ENCODE measurements at places on chromosomes 12 and 14. TPM values are rescaled to one million over a fixed set of nuclear protein-coding genes. Genes with fewer than 3 reads are reported as not detected.
A peak's percentile ranks its signal among the peaks of the same experiment; 100 is the strongest.

DNA sequence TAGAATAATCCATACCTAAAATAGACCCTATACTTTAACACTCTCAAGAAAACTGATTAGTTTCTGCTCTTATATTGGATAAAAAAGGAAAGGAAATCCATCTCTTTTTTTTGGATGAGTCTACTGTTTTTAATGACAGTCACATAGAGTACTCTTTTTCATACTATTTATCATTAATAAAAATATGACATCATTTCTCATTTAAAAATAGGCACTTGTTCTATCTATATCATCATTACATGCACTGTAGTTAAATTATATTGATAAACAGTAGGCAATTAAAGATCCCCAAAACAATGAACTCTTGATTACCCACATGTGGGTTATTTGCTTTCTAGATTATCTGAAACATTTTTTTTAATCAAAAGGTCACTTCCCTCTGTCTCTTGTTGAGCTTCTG, 338.8 kb downstream of the NELL2 start:
- no peak for DNase-seq

- no peak for DNase-seq
Measured at GRCh38 chr12:120249875-120250795, 15.4 kb downstream of the PXN start.

DNA sequence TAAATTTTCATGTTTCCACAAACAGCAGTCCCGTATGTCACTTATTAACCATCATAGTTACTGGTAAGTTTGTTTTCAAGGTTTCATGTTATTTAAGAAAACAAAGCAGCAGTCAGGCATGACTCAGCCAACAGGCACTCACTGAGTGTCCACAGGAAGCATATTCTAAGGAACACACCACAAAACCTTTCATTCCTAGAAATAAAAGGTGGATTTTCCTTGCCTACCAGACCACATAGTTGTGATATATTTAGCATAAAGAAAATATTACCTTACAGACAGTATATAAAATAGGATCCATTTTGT, 143.3 kb upstream of the AVPR1A start:
- DNase-seq = peak; percentile 75

DNA sequence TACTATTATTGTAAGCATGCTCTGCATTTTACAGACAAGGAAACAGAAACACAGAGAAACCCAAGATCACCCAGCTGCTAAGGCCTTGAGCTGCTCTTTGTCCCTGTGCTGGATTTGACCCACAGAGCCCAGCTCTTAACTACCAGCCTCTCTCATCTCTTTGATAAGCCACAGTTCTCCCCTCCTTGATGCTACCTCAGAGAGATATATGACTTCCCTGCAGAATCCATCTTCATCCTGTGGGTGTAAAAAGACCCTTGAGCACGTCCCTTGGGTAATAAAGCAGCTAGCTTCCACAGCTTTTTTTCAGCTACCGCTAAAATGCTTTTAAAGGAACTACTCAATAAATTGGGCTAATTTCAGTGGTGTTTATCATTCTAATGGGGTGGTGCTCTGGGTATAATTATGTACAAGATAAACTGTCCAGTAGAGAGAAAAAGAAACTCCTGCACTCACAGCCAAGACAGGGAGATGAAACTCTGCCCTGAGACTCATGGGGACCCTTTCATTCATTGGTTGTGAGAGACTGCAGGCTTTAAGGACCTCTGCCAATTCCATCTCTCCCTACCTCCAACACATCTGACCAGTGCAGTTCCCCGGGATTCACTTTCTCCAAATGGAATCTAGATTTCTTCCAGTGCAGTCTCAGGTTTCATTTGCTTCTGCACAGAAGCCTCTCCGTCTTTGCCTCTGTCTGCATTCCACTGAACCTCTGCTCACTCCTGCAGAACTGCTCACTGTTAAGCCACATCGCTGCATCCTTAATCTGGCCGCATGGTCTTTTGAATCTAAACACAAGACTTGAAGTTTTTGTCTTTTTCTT, 24.7 kb upstream of the NTF3 start:
- DNase-seq = no peak

DNA sequence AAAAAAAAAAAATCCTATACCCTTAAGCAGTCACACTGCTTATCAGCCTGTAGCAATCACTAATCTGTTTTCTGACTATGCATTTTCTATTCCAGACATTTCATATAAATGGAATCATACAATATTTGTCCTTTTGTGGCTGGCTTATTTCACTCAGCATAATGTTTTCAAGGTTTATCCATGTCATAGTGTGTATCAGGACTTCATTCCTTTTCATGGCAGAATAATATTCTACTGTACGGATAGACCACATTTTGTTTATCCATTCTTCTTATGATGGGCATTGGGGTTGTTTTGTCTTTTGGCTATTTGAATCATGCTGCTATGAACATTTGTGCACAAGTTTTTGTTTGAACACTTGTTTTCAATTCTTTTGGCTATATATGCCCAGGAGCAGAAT, 8.6 kb upstream of the KSR2 start:
- DNase-seq = no peak

- peak; percentile 70 for DNase-seq
Measured at GRCh38 chr12:105433804-105434203, 103.3 kb downstream of the C12orf75 start.

- peak; percentile 19 for DNase-seq
Measured at GRCh38 chr14:58428118-58428683, 682 bp downstream of the KIAA0586 start.

- no peak for DNase-seq
Measured at GRCh38 chr12:88329833-88330232, 187.7 kb downstream of the TMTC3 start.

Gene FOXA1
- 1.4 TPM for total RNA-seq

DNA sequence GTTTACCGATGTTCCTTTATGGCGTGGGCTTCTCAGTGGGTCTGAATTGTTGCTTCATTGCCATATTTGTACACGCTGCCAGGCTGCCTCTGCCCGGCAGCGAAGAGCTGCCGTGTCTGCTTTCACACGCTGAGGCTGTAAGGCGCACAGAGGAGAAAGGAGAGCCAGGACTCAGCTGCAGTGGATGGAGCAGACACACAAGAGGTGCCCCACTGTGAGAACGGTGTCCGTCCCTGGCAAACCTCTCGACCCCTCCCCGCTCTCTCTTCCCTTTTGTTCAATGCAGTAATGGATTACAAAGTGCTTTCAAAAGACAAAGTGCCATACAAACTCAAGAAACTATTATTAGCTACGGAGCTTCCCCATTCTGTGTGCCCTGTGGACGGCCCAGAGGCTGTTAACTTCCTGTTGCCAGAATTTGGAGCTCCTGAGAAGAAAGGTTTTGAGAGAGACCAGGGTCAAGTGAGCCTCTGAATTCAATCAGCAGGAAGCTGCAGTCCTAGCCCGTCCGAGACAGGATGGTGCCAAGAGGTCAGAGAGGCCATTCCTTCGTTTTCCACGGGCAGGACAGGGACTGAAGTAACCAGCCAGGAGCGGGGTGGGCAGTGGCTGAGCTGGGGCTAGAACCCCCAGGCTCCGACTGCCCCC, 15.8 kb downstream of the CCND2 start:
- no peak for DNase-seq

DNA sequence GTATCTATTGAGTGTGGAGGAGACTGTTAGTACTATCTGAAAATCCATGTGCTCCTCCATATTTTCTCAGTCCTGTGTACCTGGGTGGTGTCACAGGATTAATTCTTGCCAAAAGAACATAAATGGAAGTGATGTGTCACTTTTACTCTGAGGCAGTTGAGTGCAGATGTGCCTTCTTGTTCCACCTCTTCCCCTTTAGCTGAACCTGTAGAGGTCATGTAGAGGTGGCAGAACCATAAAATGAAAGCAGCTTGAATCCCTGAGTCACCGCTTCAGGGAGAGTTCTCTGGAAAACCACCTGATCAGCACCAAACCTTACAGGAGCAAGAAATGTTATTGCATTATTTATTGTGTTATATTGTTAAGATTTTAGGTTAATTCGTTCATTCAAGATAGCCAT, 14.7 kb upstream of the SLC25A3 start:
- DNase-seq = peak; percentile 42

DNA sequence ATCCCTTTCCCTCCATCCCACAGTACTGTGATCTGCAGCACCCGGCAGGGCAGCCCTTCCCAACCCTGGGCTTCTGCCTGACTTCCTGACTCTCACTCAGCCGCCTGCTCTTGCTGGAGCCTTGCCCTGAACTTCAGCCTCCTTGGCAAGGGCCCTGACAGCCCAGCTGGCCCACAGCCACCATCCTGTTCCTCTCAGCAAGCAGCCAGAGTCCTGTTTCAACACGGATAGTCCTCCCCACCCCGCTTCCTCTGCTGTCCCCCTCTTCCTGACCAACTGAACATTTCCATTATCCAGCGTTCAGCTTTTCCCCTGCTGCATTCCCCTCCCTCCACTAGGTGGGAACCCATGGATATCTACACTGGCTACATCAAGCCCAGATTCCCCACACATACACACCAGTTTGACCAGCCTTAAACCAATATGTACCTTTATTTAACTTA, 74.0 kb upstream of the MDM1 start:
- peak; percentile 60 for DNase-seq

GRCh38 chr12:49367381-49368239, at the start of gene SPATS2:
Gene SPATS2 (plus strand): TSS chr12:49367462. CDS start chr12:49461013, 93,551 bp downstream.
- DNase-seq = peak; percentile 82

GRCh38 chr12:19456176-19456575, 16.9 kb downstream of the AEBP2 start:
- no peak for DNase-seq

DNA sequence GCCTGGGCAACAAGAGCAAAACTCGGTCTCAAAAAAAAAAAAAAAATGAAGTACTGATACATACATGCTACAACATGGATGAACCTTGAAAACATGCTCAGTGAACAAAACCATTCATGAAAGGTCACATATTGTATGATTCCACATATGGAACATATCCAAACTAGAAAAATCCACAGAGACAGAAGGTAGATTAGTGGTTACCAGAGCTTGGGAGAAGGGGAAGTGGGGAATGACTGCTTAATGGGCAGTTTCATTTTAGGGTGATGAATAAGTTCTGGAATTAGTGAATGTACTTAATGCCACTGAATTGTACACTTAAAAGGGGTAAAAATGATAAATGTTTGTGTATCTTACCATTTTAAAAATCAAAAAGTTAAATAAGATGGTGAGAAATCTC, 2.7 kb downstream of the ITGB7 start:
- DNase-seq = no peak

GRCh38 chr14:57871459-57872080, 5.7 kb upstream of the SLC35F4 start:
- peak; percentile 52 for DNase-seq

DNA sequence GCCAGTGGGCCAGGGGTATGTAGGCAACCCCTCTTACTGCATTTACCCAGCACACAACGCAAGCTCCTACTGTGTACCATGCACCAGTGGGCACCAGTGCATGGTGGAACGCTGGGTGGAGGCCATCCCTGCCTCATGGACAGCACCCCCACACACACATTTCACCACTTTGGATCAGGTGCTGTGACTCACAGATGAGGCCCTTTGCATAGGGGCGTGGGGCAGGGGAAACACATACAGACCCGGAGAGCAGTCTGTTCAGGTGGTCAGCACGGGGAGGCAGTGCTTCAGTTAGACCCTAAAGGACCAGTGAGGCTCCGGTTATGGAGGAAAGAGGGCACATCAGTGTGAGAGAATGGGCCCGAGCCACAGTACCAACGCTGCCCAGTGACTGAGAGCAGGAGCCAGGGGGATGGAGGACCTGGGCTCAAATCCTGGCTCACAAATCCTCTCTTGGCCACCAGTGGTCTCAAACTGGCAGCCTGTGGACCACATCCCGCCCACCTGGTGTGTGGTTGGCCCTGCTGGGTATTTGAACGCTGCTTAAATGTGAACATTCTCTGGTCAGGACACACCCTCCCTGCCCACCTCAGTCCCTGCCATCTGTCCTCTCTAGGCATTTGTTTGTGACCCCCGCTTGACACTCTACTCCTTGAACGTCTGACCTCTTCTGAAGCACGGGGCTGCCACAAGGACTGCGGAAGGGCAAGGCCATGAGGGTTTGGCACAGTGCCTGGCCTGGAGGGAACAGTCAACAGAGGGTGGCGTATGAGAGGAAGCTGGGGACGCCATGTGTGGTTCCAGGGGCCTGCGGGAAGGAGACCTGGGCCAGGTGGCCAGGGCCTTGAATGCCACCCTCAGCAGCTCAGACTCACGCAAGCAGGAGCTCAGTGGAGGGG, 46.7 kb downstream of the FAM222A start:
- DNase-seq = no peak

- DNase-seq = peak; percentile 37
Measured at GRCh38 chr14:22974530-22975313, 7.6 kb downstream of the AJUBA start.

- DNase-seq = no peak
Measured at GRCh38 chr12:46318037-46318436, 49.2 kb upstream of the SLC38A1 start.

DNA sequence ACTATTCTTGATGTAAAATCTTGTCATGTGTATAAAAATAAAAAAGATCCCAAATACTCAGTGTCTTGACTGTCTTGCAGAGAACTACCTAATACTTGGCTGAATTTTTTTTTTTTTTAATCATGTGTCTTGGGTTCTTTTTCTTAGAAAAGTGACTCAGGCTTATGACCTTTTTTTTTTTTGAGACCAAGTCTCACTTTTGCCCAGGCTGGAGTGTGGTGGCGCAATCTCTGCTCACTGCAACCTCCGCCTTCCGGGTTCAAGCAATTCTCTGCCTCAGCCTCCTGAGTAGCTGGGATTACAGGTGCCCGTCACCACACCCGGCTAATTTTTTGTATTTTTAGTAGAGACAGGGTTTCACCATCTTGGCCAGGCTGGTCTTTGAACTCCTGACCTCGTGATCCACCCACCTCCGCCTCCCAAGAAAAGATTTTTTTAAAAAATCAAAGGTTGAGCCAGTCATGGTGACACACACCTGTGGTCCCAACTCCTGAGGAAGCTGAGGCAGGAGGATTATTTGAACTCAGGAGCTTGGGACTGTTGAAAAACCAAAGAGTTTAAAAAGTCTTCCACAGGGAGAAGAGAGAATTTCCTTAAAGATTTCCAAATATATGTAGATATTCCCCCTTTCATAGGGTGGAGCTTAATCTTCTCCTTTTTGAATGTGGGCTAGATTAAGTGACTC, 17.7 kb upstream of the TDG start:
- no peak for DNase-seq

- DNase-seq = no peak
Measured at GRCh38 chr14:94377866-94378470, 10.4 kb downstream of the SERPINA1 start.

- no peak for DNase-seq
Measured at GRCh38 chr12:130016194-130016593, 112.4 kb upstream of the TMEM132D start.

DNA sequence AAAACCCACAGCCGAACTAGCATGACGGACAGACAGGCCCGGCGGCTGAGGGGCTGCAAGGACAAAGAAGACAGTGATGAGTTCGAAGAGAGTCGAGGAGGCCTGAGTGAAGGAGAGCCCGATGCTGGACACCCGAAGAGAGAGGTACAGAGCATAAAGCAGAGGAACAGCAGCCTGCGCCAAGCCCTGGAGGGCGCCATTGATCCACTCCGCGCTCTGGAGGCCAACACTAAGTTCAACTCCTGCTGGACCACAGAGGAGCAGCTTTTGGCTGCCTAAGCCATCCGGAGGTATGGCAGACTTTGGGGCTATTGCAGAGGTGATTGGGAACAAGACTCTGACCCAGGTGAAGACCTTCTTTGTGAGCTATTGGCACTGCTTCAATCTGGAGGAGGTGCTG, 7.8 kb upstream of the PLXNC1 start:
- no peak for DNase-seq

GRCh38 chr12:84811291-84811690, 101.3 kb downstream of the SLC6A15 start:
- DNase-seq = no peak

All from A172 (cell line).